Cerebellum (tissue), 4 donors: ENCODE measurements at places on chromosomes 16 and 17.

GRCh38 chr17:40218006-40218739, 931 bp upstream of the WIPF2 start:
- no peak for DNase-seq

DNA sequence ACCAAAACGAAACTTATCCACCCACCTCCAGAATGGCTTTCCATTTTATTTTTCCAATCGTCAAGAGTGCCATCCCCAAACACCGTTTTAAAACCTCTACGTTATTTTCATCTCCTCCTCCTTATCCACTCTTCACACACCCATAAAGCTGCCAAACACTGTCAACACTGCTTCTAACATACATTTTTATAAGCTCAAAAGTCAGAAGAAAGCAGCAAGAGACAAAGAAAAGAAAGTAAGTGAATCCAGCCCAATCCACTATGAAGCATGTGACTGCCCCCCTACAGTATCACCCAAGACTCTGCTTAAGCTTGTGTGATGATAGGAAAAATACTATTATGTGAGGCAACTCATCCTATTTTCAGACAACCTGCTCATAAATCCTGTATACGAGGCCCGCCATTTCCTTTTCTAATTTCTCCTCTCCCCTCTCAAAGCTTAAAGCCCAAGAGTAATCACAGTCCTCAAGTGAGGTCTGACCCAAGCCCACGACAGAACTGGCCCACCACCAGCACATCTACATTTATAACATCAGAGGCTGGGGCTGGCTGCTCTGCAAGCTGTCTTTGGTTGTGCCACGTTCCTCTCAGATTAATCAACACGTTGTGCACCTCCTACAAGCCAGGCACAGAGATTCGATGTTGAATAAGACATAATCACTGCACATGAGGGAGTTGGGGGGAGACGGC, 16.3 kb downstream of the USP31 start:
- no peak for DNase-seq

GRCh38 chr17:5446786-5447185, 7.8 kb upstream of the C1QBP start:
- no peak for DNase-seq

- DNase-seq, result no peak
Observed at GRCh38 chr16:76946879-76947278, 244.1 kb upstream of the MON1B start.

DNA sequence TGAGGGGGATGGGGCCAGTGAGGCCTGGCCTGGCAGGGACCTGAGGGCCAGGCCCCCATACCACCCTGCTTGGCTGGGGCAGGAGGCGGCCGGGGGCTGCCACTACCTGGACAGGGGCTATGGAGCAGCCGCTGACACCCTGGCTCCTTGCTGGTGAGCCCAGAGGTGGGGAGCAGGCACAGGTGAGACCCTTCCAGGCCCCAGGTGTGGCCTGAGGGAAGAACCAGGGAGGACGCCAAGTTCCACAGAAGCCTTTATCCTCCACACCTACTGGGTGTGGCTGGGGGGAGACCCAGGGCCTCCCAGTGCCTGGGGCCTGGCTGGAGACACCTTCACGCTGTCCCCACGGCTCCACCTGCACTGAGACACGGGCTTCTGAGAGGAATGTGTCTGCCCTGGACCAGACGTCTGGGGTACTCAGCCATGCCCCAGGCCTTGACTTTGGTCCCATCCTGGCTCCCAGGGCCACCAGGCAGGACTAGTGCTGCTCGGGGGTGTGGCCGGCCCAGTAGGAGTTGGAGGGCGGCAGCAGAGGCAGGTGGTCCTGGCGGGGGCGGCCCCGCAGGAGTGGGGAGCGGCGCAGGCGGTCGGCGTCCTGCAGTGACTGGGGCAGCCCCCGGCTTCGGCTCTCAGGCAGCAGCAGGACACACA, 4.7 kb downstream of the SLC22A31 start:
- no peak for DNase-seq

- DNase-seq, result no peak
Observed at GRCh38 chr17:42266918-42267766, 9.0 kb downstream of the STAT5B start.

DNA sequence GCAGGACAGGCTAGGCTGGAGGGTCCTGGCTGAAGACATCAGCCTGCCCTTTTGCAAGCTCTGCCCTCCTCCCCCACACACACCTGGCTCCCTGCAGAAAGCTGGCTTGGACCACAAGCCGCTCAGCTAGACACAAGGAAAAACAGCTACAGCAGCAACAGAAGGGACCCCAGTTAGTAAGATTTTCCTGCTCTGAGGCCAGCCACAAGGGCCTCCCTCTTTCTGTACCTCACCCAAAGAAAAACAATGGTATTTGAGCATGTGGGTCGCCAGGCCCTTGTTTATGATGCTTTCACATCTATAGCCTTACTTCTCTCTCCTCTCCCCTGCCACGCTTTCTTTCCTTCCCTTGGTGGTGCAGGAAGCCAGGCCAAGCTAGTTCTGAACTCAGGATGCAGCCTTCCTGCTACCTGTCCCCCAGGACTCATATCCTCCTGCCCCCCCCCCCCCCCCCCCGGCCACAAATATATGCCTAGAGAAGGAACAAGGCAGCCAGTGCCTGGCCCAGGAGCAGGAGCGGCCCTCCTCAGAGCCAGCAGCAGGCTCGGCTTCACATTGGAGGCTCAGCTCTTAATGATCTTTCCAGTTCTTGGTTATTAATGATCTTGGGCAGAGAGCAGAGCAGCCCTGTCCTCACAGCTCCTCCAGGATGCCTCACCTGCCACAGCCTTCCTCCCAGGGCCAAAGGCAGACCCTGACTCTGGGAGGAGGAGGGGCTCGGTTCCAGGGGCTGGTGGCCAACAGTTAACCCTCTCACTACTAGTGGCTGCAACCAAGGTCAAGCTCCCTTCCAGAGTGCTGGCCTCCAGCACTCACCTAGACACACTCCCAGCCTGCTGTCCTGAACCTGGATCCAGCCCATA, 19.5 kb downstream of the GRIN2C start:
- no peak for DNase-seq

GRCh38 chr17:43015579-43015978, 6.6 kb downstream of the VAT1 start:
- peak; percentile 12 for DNase-seq

GRCh38 chr16:4677390-4677789, 16.0 kb upstream of the NUDT16L1 start:
- DNase-seq, result no peak

DNA sequence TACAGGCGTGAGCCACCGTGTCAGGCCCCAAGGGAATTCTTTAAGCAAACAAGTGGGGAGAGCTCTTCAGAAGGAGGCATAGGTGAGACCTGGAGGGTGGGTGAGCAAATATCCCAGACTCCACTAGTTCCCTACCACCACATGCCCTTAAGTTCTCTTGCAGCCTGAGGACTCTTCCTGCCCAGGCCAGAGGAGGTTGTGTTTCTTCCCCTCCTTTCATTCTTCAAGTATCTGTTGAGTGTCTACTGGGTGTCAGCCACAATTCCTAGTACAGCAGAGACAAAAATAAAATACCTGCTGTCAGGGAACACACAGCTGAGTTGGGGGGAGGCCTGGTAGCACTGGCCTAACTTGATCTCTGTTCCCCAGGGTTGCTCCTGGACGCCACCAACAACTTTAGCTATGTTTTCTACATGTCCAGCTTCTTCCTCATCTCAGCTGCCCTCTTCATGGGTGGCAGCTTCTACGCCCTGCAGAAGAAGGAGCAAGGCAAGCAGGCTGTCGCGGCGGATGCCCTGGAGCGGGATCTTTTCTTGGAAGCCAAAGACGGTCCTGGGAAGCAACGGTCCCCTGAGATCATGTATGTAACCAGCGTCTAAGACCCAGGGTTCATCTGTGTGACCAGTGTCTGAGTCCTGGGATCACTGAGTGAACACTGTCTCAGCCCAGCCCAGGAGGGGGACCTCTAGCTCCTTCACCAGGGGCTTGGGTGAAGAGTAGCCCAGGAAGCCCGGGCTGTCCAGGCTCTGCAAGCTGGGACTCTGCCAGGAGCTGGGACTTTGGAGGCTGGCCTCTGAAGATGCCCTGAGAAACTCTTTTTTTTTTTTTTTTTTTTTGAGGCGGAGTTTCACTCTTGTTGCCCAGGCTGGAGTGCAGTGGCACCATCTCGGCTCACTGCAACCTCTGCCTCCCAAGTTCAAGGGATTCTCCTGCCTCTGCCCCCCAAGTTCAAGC, 5.9 kb upstream of the ARMC7 start:
- DNase-seq, result no peak

GRCh38 chr16:51523400-51523799, 372.3 kb upstream of the SALL1 start:
- DNase-seq, result no peak

DNA sequence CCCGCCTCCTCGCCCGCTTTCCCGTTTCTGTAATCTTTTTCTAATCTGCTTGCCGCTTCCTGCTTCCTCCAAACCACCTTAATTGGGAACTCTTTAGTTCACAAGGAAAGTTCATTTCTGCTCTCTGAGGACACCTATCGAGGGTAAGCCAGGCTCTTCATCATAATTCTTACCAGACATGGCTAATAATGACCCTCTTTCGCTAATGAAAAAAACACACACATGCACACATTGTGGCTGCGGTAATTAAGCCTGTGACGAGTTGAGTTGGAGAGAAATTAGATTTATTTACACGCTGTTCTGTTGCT, 100.6 kb downstream of the ZNF423 start:
- peak; percentile 33 for DNase-seq

GRCh38 chr17:46972346-46972745, 6.7 kb downstream of the RPRML start:
- DNase-seq, result peak; percentile 23

DNA sequence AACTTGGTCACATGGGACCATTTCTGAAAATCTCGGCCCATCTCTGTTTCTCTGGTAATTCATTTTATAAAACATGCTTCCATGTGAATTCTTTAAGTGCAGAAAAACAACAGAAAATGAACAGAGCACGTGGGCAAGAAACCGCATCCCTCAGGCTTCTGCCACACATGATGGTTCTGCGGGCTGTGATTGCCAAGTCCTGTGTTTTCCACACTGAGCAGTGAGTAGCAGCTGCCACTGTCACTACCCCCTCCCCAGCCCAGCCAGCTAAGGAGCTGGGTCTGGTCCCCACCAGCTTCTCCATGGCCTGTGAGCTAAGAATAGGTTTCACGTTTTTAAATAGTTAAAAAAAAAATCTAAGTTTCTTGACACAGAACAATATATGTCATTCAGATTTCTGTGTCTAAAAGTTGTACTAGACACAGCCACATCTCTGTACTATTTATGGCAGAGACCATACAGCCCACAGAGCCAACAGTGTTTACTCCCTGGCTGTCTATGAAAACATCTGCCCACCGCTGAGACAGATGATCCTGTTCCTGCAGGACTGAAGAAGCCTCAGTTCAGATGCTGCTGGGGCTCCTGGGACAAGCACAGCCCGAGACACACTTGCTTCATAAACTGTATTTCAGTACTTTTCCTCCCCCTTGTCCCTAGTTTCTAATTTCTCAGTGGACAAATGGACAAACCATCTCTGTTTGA, 41.5 kb downstream of the USP22 start:
- no peak for DNase-seq

GRCh38 chr16:85354686-85355514, 242.6 kb upstream of the CIBAR2 start:
- no peak for DNase-seq

DNA sequence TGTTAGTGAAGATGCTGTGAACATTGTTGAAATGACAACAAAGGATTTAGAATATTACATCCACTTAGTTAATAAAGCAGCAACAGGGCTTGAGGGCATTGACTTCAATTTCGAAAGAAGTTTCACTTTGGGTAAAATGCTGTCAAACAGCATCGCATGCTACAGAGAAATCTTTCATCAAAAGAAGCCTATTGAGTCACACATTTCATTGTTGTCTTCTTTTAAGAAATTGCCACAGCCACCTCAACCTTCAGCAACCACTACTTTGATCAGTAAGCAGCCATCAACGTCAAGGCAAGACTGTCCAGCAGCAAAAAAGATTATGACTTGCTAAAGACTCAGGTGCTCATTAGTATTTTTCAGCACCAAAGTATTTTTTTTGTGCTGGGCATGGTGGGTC, 13.2 kb upstream of the MAP2K6 start:
- no peak for DNase-seq
